ENCODE measurements at places on chromosomes 16 and 17.

DNA sequence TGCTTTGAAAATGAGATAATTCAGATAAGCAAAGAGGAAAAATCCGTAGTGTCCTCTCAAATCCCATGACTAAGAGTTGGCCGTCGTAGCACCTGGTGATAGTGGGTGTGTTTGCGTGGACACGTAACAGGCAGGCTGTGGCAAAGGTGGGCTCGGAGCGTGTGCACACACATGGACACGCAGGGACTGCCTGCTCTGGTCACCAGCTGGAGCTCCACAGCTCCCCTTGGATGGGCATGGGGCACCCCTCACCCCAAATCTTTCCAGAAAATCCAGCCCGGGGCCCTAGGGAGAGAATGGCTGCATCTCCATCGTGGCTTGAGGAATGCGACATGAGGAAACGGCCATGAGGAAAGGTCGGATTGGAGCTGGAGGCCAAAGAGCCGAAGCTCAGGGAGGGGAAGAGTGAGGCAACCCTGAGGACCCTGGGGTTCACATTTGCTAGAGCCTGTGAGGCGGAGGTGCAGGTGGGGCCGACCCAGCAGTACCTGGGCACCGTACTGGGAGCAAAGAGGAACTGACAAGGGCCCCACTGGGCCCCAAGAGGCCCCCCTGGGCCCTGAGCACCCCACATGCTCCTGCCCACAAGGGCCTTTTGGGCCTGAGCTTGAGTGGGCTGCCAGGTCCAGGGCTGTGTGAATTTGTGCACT is 51.6 kb downstream of the DNAH17 start:
- H3K4me3 ChIP-seq: no peak overlapping the region
- peaks cover 18% of the 10 kb centered on the region for H3K27me3 ChIP-seq
- no peaks in the 10 kb centered on the region for H3K36me3 ChIP-seq
- DNase-seq: no peak

DNA sequence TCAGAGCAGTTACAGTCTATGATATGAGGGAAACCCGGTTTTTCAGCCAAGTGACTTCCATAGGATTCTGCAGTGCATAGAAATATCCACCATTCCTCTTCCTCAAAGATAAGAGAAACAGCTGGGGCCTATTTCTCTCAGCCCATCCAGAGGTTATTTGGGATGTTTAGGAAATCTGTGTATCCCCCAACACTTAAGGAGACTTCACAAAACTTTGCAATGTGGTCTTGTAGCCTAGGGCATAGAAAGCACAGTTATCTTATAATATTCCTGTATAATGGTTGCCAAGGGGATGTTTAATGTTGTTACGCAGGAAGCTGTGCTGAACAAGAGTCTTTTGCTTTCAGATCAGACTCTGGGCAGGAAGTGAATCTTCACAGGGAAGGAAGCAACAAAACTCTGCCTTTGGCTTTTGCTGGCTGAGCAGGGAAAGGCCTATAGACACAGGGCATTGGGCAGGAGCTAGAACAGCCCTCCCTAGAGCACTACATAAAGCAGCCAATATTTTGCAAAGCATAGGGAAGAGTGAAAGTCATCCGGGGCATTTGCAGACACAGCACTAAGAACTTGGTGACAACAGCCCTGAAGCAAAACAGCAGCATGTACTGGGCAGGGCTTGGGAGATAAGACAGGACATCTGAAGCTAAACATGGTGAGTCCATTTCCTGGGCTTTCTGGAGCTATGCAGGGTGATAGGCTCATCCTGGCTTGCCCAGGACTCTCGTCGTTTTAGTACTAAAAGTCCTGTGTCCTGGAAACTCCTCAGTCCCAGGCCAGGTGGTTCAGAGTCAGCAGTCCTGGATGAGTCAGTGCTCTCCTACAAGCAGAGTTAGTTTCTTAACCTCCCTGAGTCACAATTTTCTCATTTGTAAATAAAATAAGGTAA is 18.7 kb upstream of the BEAN1 start:
- no peaks in the 10 kb centered on the region for H3K36me3 ChIP-seq
- H3K4me1 ChIP-seq: peaks cover 18% of the 10 kb centered on the region
- H3K4me3 ChIP-seq: peak overlapping the region; percentile 91
- H3K27me3 ChIP-seq: peaks cover 24% of the 10 kb centered on the region
- DNase-seq: no peak

- peaks cover 36% of the 10 kb centered on the region for H3K36me3 ChIP-seq
- no peak overlapping the region for H3K4me3 ChIP-seq
- DNase-seq: no peak
- no peaks in the 10 kb centered on the region for H3K27me3 ChIP-seq
These were observed 13.3 kb upstream of the MRC2 start for GRCh38 chr17:62614142-62614541.

- peaks cover 27% of the 10 kb centered on the region for H3K4me1 ChIP-seq
- DNase-seq: no peak
- no peak overlapping the region for H3K4me3 ChIP-seq
- H3K27ac ChIP-seq: no peak overlapping the region
- no peaks in the 10 kb centered on the region for H3K27me3 ChIP-seq
- peaks cover 43% of the 10 kb centered on the region for H3K36me3 ChIP-seq
These were observed 4.9 kb downstream of the CYBA start for GRCh38 chr16:88645941-88646340.

GRCh38 chr17:41919840-41920579 is 1.3 kb upstream of the ACLY start:
- no peak overlapping the region for H3K27ac ChIP-seq
- H3K36me3 ChIP-seq: peaks cover 3% of the 10 kb centered on the region
- peak overlapping the region; percentile 60 for H3K4me3 ChIP-seq
- no peak for DNase-seq

GRCh38 chr17:81083125-81083765 is 48.3 kb downstream of the BAIAP2 start:
- no peaks in the 10 kb centered on the region for H3K4me1 ChIP-seq
- no peak overlapping the region for H3K27ac ChIP-seq
- no peak for DNase-seq
- H3K27me3 ChIP-seq: no peaks in the 10 kb centered on the region

DNA sequence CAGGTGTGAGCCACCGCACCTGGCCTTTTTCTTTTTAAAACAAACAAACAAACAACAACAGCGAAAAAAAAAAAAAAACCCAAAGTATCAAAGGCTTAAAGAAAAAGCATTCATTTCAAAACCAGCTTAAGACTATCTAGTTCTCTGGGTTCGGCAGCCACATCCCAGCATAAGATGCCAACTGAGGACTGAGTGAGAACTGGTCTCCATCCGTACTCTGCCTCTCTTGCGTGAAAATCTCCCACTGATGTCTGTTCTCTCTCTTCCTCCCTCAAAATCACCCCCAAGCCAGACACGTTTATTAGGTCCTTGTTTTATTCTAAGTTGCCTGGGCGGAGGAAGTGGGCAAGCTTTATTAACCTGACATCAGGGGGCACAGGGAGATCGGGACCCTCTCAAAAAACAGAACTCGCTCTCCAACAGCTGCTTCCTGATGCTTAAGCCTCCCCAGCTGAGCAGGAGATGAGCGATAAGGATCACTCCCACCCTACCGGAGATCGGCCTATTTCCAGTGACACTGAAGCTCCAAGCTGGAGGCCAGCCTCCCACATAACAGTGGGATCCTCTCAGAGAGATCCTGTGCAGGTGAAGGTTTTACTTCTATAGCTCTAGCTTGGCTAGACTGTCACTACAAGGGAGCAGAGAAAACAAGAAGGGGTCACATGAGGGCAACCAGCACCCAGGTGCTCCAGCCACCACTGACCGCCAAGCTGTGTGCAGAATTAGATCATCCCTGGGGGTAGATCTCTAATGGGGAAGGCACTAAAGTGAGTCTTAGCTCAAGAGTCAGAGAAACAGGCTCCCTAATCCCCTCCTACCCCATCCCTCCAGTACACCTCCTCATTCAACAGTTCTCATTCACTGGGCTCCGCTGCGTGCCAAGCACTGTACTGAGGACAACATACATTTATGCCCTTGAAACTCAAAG is 13.6 kb downstream of the CDC42EP4 start:
- H3K4me3 ChIP-seq: no peak overlapping the region
- peaks cover 1% of the 10 kb centered on the region for H3K36me3 ChIP-seq

DNA sequence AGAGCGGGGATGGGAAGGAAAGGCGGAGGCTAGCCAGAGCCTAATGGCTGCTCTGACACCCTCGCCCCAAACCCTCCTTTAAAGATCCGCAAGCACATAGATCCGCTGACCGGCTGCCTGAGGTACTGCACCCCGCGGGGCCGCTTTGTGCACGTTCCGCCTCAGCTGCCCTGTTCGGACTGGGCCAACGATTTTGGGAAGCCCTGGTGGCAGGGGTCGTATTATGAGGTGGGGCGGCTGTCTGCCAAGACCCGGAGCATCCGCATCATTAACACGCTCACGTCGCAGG is 663 bp downstream of the CYB5D1 start:
- H3K36me3 ChIP-seq: peaks cover 7% of the 10 kb centered on the region
- no peak for DNase-seq
- H3K4me1 ChIP-seq: peaks cover 9% of the 10 kb centered on the region

DNA sequence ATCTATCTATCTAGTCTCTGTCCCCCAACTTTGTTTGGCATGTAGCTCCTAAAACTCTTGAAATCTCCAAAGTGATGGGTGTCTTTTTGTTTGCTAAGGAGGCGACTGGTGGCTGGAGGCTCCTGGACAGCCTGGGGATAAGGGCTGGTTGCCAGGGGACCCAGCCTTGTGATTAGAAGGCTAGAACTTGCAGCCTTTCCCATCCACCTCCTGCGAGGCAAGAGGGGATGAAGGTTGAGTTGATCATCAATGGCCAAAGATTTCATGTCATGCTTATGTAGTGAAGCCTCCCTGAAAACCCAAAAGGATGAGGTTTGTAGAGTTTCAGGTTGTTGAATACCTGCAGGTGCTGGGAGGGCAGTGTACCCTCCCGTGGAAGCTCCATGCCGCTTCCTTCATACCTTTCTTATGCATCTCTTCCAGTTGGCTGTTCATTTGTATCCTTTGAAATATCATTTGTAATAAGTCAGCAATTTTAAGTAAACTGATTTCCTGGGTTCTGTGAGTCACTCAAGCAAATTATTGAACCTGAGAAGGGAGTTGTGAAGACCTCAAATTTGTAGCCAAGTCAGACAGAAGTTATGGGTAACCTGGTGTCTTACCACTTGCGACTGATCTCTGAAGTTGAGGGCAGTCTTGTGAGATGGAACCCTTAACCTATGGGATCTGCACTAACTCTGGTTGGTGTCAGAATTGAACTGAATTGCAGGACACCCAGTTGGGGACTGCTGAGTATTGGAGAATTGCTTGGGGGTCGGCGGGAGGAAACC is 202.4 kb downstream of the SEC14L1 start:
- H3K27ac ChIP-seq: peak overlapping the region; percentile 92
- DNase-seq: no peak
- peaks cover 48% of the 10 kb centered on the region for H3K4me1 ChIP-seq
- H3K4me3 ChIP-seq: peak overlapping the region; percentile 84

DNA sequence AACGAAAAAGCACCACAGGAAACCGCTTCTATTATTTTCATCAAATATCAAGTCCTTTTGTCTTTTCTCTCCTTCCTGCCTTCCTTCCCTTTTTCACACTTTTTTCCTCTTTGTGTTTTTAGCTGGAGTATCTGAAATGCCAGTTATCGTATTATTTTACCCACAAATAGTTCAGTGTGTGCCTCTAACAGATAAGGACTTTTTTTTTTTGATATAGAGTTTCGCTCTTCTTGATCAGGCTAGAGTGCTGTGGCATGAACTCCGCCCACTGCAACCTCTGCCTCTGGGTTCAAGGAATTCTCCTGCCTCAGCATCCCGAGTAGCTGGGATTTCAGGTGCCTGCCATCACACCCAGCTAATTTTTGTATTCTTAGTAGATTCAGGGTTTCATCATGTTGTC is 10.7 kb downstream of the DNAAF1 start:
- H3K27me3 ChIP-seq: peaks cover 61% of the 10 kb centered on the region
- no peaks in the 10 kb centered on the region for H3K36me3 ChIP-seq
- no peak overlapping the region for H3K27ac ChIP-seq
- no peak overlapping the region for H3K4me3 ChIP-seq
- no peak for DNase-seq

DNA sequence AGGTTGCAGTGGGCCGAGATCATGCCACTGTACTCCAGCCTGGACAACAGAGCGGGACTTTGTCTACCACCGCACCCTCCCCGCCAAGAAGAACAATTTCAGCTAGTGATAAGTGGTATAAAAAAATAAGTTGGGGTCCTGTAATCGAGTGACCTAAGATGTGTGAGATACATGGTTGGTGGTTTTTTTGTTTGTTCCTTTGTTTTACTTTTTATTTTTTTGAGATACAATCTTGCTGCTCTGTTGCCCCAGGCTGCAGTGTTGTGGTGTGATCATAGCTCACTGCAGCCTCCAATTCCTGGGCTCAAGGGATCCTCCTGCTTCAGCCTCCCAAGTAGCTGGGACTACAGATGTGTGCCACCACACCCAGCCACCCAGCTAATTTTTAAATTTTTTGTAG is 58.7 kb downstream of the PITPNC1 start:
- peak overlapping the region; percentile 96 for H3K27ac ChIP-seq
- no peaks in the 10 kb centered on the region for H3K27me3 ChIP-seq
- peak overlapping the region; percentile 66 for H3K4me3 ChIP-seq
- DNase-seq: no peak
- H3K36me3 ChIP-seq: peaks cover 25% of the 10 kb centered on the region

Measured in central memory CD8-positive, alpha-beta T cell (primary cell).